Gastroesophageal sphincter (tissue), 4 donors: ENCODE measurements at places on chromosomes 1 and 21.

GRCh38 chr1:51650198-51650597, 33.3 kb downstream of the OSBPL9 start:
- H3K4me1 ChIP-seq: peaks cover 5% of the 10 kb centered on the region
- no peak for ATAC-seq
- H3K27me3 ChIP-seq: no peaks in the 10 kb centered on the region
- H3K4me3 ChIP-seq: no peak overlapping the region

DNA sequence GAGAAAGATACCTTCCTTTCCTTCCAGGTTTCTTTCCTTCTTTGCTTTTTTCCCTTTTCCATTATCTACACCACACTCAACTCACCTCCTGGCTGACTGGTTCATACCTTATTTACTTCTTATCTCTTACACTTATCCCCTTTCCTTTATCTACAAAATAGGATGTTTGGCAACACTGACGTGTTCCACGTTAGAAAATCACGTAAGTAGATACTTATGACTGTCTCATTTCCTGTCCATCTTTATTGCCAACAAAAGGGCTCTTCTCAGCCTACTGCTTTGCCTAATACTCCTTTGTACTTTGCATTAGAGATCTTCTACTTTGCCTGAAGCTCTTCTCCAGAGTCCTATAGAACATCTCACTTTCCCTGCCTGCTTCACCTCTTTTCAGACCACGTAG, 25.1 kb downstream of the SYNJ1 start:
- no peaks in the 10 kb centered on the region for H3K4me1 ChIP-seq
- H3K27ac ChIP-seq: no peak overlapping the region
- no peaks in the 10 kb centered on the region for H3K36me3 ChIP-seq
- H3K4me3 ChIP-seq: no peak overlapping the region
- ATAC-seq: no peak

DNA sequence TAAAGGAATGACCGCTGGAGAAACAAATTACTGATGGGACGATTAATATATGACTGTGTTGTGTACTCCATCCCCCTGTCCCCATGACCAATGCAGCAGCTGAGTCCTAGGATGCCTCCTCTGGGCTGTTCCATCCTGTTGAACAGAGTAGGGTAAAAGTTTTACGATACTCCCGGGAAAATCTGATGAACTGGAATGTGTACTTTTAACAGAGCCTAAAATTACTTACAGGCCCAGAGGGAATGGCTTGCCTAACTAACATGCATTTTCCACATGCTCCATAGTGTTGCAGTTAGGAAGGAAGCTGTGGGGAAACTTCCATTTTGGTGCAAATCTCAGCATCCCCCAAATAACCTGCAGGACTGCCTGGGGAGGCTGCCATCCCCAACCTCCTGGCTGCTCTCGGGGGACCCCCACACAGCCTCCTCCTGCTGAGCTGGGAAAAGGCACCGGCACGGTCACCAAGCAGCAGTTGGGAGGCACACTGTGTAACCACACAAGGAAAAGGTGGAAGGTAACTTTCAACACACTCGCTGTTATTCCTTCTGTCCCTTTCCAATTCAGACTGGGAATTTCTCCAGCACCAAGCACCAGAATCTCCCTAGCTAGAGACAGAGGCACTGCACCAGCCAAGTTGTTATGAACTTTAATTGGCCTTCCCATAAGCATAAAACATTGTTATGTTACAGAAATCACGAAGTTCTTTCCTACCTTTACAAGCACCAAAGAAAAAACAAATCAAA, 97.2 kb downstream of the BCAR3 start:
- H3K36me3 ChIP-seq: no peaks in the 10 kb centered on the region
- H3K4me1 ChIP-seq: peaks cover 9% of the 10 kb centered on the region
- no peaks in the 10 kb centered on the region for H3K27me3 ChIP-seq
- no peak for ATAC-seq
- no peak overlapping the region for H3K4me3 ChIP-seq

DNA sequence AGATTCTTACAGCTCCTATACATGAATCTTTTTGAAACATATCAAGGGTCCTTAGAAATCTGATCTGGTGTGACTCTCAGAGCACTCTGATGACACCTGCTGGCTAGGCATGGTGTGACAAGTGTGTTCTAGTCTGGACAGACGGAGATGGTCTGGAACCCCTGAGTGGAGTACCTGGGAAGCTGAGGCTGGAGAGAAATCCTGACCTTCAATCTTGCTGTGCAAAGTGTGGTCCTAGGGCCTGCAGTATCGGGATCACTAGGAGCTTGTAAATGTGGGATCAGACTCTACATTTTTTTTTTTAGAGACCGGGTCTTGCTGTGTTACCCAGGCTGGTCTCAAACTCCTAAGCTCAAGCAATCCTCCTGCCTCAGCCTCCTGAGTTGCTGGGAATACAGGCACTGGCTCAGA, 78.6 kb upstream of the SOD1 start:
- peaks cover 12% of the 10 kb centered on the region for H3K27me3 ChIP-seq
- peak; percentile 58 for ATAC-seq
- no peaks in the 10 kb centered on the region for H3K36me3 ChIP-seq
- H3K4me3 ChIP-seq: no peak overlapping the region
- no peaks in the 10 kb centered on the region for H3K4me1 ChIP-seq

DNA sequence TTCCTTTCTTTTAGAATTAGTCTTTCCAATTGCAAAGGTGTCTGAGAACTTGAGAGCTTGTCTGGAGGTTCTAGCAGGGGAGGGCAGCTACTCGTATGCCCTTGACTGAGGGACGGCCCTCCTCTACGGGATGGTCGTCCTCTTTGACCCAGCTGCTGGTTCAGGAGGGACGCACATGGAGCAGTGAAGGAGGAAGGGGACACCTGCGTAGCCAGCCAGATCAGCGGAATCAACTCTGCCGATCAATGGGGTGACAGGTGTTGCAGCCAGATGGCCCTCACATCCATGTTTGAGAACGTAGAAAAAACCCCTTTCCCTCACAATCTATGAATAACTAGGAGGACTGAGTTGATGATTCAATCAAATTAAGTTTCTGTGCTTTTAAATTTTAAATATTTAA, 15.7 kb upstream of the A3GALT2 start:
- H3K27ac ChIP-seq: no peak overlapping the region
- no peaks in the 10 kb centered on the region for H3K27me3 ChIP-seq
- H3K36me3 ChIP-seq: peaks cover 28% of the 10 kb centered on the region
- ATAC-seq: no peak
- H3K4me3 ChIP-seq: no peak overlapping the region

- peak overlapping the region; percentile 20 for H3K27ac ChIP-seq
- peaks cover 36% of the 10 kb centered on the region for H3K4me1 ChIP-seq
- H3K4me3 ChIP-seq: no peak overlapping the region
- H3K27me3 ChIP-seq: no peaks in the 10 kb centered on the region
- no peaks in the 10 kb centered on the region for H3K36me3 ChIP-seq
Measured at GRCh38 chr1:109617291-109617801, 2.1 kb downstream of the GNAT2 start.

DNA sequence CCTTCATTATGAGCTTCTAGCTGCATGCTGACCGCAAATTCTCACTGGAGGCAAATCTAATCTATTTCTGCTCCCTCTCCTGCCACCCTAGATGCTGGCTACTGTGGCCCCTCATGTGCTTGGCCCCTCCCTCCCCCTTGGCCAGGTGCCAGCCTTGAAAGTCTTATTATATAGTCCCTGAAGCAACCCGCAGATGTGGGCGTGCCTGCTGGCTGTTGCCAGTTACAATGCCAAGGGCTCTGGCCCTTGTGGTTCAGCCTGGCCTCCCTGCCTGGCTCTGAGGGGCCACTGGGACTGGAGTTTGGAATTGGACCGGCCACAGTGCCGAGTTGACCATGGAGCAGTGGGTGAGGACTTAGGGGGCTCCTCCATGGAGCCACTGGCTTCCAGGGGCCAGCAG, 78.9 kb upstream of the ACTRT2 start:
- no peak overlapping the region for H3K27ac ChIP-seq
- H3K4me1 ChIP-seq: no peaks in the 10 kb centered on the region
- no peaks in the 10 kb centered on the region for H3K36me3 ChIP-seq

GRCh38 chr21:46618738-46619379, 14.0 kb upstream of the S100B start:
- H3K27ac ChIP-seq: no peak overlapping the region
- no peak overlapping the region for H3K4me3 ChIP-seq
- H3K27me3 ChIP-seq: no peaks in the 10 kb centered on the region
- no peak for ATAC-seq
- H3K4me1 ChIP-seq: no peaks in the 10 kb centered on the region

- H3K36me3 ChIP-seq: no peaks in the 10 kb centered on the region
- H3K27me3 ChIP-seq: no peaks in the 10 kb centered on the region
- no peak for ATAC-seq
- H3K4me3 ChIP-seq: no peak overlapping the region
- no peaks in the 10 kb centered on the region for H3K4me1 ChIP-seq
Measured at GRCh38 chr21:24955275-24955961, 651.9 kb downstream of the MRPL39 start.

- H3K36me3 ChIP-seq: no peaks in the 10 kb centered on the region
- H3K4me1 ChIP-seq: no peaks in the 10 kb centered on the region
- no peak overlapping the region for H3K27ac ChIP-seq
- no peaks in the 10 kb centered on the region for H3K27me3 ChIP-seq
Measured at GRCh38 chr1:25780318-25781129, 19.5 kb upstream of the SELENON start.

DNA sequence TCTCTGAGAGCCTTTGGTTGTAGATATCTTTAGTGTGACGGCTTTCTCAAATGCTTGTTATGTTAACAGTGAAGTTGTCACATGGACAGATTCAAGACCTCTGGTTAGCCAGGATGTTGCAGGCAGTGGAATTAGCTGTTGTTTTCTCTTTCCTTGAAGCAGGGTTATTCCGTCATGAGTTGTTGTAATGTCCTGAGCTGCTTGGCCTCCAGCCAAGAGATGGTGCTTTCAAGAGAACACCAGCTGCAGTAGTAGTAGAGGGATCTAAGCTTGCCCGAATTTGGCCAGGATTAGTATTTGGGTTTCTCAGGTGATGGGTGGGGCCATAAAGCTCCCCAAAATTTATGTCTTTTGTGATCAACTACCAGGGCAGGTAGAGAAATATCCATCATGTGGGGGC, 13.4 kb downstream of the KCNE1 start:
- H3K27ac ChIP-seq: no peak overlapping the region
- no peaks in the 10 kb centered on the region for H3K36me3 ChIP-seq
- ATAC-seq: no peak
- H3K4me3 ChIP-seq: no peak overlapping the region
- no peaks in the 10 kb centered on the region for H3K4me1 ChIP-seq

DNA sequence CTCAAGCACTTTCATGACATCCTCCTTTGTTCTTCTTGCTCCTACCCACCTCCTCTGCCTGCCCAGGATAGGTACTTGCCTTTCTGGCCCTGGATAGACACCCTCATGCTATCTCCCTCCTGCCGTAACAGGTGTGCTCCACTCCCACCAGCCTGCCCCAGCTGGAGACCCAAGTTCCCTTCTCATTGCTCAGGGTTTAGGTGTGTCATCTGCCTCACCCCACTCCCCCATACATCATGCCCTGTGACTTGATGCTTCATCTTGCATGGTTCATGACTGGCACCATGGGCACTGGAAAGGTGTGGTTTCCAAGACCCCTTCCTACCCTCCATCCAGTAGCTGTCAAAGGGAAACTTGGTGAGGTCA, 5.9 kb downstream of the RHEX start:
- no peaks in the 10 kb centered on the region for H3K36me3 ChIP-seq
- ATAC-seq: no peak
- H3K27ac ChIP-seq: no peak overlapping the region
- no peaks in the 10 kb centered on the region for H3K4me1 ChIP-seq

GRCh38 chr1:17314491-17314971, 6.5 kb downstream of the PADI4 start:
- H3K4me1 ChIP-seq: no peaks in the 10 kb centered on the region
- no peaks in the 10 kb centered on the region for H3K36me3 ChIP-seq
- ATAC-seq: no peak
- no peak overlapping the region for H3K4me3 ChIP-seq
- peaks cover 80% of the 10 kb centered on the region for H3K27me3 ChIP-seq

DNA sequence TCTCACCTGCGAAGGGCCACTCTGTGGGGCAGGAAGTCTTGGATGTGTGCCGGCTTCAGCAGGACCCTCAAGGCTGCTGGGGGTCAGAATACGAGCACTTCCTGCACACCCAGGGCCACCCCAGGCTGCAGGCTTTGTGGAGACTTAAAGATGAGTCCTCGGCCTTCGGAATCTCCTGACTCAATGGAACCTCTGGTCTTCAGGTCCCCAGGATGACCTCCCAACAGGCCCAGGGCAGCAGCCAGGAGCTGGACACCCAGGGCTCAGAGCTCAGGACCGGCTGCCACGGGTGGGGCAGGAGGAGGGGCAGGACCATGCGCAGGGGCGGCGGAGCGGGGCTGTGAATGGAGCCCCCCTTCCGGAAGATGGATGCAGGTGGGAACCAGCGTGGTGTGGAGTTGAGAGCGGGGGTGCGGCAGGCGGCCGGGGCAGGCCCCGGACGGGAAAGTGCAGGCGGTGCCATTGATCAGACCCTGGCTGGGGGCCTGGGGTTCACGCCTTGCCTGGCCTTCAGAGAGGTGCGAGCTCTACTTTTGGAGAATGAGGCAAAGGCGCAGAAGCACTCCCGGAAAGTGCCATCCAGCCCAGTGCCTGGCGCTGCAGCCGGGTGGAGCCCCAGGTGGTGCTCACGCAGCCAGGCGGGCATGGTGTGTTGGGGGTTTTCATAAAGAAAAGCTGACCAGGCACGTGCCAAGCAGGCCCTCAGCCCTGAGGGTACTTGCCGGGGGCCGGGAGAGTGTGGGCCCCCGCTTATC, 10.4 kb downstream of the COL18A1 start:
- H3K4me3 ChIP-seq: no peak overlapping the region
- H3K36me3 ChIP-seq: no peaks in the 10 kb centered on the region
- peaks cover 55% of the 10 kb centered on the region for H3K4me1 ChIP-seq
- H3K27ac ChIP-seq: no peak overlapping the region

- no peaks in the 10 kb centered on the region for H3K36me3 ChIP-seq
- H3K4me1 ChIP-seq: peaks cover 11% of the 10 kb centered on the region
- no peak overlapping the region for H3K27ac ChIP-seq
- no peaks in the 10 kb centered on the region for H3K27me3 ChIP-seq
- ATAC-seq: peak; percentile 64
- no peak overlapping the region for H3K4me3 ChIP-seq
Measured at GRCh38 chr1:107936498-107937481, 28.2 kb downstream of the VAV3 start.

GRCh38 chr1:234584926-234585325, 25.1 kb downstream of the IRF2BP2 start:
- H3K27me3 ChIP-seq: no peaks in the 10 kb centered on the region
- peaks cover 16% of the 10 kb centered on the region for H3K4me1 ChIP-seq
- no peak for ATAC-seq
